ENCODE measurements at places on chromosomes 4 and X.

DNA sequence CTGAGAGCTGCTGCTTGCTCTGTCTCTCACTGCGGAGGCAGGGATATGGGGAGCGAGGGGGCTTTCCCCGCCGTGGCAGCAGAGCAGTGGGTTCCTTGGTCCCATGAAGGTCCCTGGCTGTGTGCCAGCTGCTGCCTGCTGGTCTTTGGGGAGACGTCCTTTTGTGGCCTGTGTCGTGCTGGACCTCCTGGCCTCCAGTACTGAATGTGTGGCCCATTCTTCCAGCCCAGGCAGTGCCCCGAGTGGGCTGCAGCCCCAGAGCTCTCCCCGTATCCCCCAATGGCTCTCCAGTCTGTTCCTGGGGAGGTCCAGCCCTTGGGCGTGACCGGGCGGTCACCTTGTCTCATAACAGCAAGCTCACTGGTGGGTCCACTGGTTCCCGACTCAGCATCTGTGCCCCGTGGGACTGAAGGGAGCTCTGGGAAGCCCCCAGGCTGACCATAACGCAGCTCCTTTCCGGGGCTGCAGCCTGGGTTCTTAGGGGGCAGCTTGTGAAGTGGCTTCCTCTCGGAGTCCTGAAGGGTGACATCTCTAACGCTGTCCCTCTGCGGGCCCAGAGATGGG lies 115.6 kb downstream of the SMIM20 start:
- no peak for DNase-seq

DNA sequence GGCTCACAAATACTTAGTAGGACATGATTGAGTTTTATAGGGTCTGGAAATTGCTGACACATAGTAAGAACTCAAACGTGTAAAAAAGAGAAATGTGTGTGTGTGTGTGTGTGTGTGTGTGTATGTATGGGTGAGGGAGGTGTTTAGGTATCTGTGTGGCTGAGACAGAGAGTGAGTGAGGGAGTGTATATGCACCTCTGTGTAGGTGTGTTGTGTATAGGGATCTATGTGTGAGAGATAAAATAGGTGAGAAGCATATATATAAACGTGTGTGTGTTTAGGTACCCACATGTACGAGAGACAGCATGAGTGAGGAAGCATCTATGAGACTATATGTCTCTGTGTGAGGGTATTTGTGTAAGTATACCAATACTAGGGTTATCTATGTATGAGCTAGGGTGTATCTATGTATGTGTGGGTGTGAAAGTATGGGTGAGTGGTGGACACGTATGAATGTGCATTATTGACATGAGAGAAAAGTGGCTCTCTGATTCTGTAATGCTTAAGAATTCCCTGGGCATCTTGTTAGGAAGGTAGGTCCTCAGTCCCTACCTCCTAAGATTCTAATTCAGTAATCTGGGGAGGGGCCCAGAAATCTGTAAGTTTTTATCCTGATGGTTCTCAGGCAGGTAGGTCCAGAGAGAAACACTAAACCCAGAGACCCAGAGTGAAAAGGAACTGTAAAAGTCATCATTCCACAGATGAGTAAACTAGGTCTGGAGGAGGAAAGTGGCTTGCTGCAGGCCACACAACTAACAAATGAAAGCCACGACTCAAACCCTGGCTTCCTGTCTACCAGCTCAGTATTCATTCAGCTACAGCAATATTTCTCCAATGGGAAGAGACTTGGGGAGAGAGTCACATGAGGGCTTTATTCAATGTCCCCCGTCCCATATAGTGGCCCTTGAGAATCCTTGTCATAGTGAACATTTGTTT lies 237.0 kb downstream of the IDS start:
- DNase-seq: no peak

DNA sequence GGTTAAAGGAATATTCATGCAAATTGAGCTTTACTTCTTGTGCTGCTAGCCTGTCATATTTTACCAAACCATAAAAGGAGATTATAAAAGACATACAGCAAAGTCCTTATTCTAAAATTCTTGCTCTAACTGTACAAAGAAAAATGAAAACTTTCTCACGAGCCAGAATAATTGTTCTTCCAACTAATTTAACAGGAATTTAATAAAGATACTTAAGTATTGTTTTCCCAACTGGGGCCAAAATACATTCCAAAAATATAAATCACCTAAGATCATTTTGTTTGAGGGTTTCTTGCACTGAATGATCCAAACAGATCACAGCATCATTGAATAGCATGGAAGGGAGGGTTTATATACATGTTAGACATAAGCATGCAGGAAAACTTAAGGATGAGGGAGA lies 127.1 kb upstream of the PCDH18 start:
- no peak for DNase-seq

DNA sequence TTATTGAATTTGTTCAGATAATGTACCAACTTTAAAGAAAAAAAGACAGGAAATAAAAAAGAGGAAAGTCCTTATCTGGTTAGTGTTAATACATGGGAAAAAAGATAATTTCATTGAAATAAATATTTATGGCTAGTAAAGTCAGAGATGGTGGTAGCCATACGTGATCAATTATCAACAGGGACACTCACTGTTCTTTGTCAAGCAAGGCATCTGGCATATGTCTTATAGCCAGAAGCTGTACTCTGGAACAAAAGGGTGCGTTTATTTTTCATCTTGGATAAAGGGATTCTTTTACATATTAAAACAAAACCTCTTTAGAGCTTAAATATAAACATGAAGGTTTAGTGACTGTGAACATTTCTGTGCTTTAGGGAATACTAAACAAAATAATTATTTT lies 26.7 kb downstream of the HDX start:
- DNase-seq: no peak

DNA sequence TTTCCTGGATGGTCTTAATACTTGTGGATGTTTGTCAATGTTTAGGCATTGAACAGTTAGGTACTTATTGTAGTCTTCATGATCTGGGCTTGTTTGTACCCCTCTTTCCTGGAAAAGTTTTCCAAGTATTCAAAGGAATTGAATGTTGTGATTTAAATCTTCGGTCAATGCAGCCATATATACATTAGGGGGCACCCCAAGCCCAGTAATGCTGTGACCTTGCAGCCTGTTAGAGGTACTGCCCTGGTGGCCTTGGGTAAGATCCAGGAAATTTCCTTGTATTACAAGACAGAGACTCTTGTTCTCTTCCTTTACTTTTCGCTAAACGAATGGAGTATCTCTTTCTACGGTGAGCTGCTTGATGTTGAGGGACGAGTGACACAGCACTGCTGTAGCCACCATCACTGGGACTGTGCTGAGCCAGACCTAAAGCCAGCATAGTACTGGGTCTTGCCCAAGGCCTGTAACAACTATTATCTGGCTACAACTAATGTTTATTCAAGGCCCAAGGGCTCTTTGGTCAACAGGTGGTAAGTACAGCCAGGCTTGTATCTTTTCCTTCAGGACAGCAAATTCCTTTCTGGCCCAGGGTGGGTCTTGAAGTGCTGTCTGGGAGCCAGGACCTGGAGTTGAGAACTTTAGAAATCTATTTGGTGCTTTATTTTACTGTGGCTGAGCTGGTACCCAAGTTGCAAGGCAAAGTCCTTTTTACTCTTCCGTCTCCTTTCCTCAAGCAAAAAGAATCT lies 118.3 kb upstream of the ATOH1 start:
- DNase-seq: no peak

DNA sequence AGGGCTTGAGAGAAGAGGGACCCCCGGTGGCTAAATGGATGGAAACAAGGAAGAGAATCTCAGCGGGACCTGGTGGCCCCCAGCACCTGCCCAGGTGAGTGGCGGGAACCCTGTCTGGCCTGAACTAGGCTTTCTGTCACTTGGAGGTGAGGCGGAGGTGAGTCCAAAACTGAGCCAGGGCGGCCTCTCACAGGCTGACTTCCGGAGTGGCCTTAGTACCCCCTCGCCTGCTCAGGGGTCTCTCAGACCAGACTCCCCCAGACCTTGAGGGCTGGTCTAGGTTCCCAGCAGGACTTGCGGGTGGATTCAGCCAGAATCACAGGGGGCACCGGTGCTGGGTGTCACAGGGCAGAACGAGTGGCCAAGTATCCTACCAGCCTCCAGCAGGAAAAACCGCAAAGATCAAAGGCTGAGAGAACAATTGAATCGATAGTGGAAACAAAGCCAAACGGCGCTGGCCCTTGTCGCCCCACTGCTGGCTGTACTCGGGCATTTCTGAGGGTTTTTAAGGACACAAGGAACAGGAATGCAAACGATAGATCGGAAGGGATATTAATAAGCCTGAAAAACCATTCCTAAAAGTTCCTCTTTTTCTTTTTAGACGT lies 67.8 kb downstream of the WFS1 start:
- DNase-seq: no peak

- no peak for DNase-seq
These were observed 419.5 kb downstream of the HNRNPD start for GRCh38 chr4:81954271-81954670.

- no peak for DNase-seq
These were observed 40.8 kb downstream of the ZNF518B start for GRCh38 chr4:10416441-10416840.

DNA sequence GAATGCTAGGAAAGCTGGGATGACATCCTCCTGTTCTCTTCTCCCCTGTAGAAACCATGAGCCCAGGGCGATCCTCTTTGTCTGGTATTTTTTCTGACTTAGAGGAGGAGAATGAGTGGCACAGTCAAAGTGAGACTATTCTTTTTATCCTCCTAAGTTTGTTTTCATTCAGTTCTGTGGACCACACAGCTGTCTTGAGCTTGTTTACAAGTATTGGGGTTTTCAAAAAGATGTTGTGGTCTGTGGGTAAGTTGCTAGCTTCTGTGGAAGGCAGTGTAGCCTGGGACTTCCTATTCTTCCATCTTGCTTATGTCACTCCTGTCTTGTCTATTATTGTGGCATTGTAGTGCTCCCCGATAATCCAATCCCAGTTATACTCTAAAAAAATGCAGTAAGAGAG lies 223.0 kb downstream of the PAPSS1 start:
- no peak for DNase-seq

- no peak for DNase-seq
These were observed 176.0 kb downstream of the MAML3 start for GRCh38 chr4:139977838-139978609.

DNA sequence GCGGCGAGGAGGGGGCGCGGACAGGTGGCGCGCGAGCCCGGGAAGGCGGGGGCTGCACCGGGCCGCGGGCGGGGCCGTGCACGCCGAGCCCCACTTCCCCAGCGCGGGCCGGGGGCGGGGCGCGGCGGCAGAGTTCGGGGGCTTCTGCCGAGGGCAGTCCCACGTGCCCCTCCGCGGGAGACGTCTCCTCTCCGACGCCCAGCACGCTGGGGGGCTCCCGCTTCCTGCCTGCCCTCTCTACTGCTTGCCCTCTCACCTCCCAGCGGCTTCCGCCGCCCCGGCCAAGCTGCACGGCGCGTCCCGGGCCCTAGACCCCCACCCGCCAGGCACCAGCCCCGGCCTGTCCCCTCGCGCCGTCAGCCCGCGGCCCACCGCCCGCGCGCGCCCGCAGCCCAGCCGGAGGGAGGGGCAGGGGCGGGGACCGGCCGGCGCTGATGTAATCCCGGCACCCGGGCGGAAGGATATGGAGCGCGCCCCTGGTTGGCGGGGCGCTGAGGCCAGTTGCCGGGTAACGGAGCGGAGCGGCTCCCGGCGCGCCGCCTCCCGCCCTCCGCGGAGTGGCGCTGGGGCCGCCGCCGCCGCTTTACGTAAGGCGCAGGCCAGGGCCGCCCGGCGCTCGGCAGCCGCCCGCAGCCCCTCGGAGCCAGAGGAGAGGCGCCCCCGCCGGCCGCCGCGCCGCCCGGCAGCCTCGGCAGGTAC lies at the start of gene KIAA0232:
Gene KIAA0232, plus strand, starts transcription at position 581 of the 699 bp plus-strand sequence. CDS start 41,727 bp downstream, outside the sequence.
- DNase-seq: peak; percentile 94

- DNase-seq: no peak
These were observed 22.9 kb upstream of the CPE start for GRCh38 chr4:165355900-165356300.

DNA sequence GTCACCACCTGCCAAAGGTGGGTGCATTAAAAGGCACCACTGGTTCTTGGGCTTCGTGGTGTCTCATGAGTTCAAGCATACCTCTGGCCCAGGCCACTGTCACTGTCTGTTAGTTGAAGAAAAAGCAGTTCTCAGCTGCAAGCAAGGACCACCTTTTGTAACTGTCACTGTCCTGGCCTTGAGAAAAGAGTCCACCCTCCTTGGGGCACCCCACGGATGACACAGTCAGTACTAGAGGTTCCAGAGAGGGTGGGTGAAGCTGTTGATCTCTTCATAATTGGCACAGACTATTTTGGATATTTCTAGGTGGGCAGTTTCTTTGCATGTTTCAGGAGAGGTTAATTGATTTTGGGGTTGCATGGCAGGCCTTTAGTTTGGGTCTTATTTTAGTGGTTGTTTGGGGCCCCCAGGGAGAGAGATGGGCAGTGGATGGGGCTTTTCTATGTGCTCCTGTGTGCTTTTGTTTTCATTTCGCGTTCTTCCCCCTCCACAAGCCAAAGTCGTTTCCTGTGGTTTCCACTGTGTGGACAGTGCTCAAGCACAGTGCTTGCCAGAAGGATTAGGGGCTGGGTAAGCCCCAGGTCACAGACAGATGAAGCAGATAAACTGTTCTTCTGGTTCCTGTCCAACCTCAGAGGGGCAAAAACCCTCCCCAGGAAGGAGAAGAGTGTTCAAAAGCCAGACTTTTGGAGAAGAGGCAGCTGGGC lies 156.2 kb upstream of the PPP1R2C start:
- no peak for DNase-seq

GRCh38 chr4:2689825-2690700 lies 66.1 kb downstream of the TNIP2 start:
- peak; percentile 60 for DNase-seq

- DNase-seq: no peak
These were observed 65.1 kb downstream of the LRBA start for GRCh38 chr4:150949943-150950342.

GRCh38 chr4:23889391-23889790 lies 456 bp downstream of the PPARGC1A start:
- DNase-seq: no peak

DNA sequence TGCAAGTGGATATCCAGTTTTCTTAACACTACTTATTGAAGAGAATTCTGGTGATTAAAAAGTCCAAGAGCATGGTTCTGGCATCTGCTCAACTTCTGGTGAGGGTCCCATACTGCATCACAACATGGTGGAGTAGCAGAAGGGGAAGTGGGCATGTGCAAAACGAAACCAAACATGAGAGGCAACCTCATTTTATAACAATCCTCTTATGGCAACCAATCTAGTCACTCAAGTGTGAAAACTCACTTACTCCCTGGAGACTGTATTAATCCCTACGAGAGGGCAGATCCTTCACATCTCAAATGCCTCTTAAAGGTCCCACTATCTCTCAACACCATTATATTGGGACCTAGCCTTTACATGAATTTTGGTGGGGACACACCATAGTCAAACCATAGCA lies 55.4 kb upstream of the TRO start:
- DNase-seq: no peak

DNA sequence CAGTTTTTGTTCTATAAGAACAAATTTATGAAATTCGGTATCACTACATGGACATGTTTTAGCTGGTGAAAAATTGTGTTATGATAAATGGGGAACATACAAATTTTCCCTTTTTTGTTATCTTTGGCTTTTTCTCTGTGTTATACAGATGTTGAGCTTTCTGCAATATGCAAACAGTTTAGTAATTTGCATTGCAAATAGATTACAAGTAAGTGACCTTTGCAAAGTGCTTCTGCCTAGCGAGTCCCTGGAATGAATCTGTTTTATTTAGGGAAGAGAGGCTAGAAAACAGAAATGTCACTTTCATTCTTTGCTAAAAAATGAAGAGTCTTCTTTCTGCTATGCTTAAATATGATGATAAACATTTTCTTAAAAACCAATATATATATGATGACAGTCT lies 461.0 kb downstream of the RPA4 start:
- no peak for DNase-seq
